ENCODE measurements at places on chromosomes 13 and 19. TPM values are rescaled to one million over a fixed set of nuclear protein-coding genes. Genes with fewer than 3 reads are reported as not detected.

Gene FPR1
- 2.2 TPM for total RNA-seq

Gene ZNF98
- 1.8 TPM for total RNA-seq

Gene FGF9
- total RNA-seq: 9.9 TPM

Gene AMER2
- not detected for total RNA-seq

Gene KIR3DL2
- not detected for total RNA-seq

Gene ANGPTL4
- 2.1 TPM for total RNA-seq

Gene ZNF471
- total RNA-seq: 6.1 TPM

Gene ATP1A3
- total RNA-seq: 403 TPM

GRCh38 chr13:96072392-96072791 is 17.5 kb upstream of the HS6ST3 start:
- no peaks in the 10 kb centered on the region for H3K36me3 ChIP-seq
- no peak overlapping the region for H3K27ac ChIP-seq
- peaks cover 37% of the 10 kb centered on the region for H3K27me3 ChIP-seq

DNA sequence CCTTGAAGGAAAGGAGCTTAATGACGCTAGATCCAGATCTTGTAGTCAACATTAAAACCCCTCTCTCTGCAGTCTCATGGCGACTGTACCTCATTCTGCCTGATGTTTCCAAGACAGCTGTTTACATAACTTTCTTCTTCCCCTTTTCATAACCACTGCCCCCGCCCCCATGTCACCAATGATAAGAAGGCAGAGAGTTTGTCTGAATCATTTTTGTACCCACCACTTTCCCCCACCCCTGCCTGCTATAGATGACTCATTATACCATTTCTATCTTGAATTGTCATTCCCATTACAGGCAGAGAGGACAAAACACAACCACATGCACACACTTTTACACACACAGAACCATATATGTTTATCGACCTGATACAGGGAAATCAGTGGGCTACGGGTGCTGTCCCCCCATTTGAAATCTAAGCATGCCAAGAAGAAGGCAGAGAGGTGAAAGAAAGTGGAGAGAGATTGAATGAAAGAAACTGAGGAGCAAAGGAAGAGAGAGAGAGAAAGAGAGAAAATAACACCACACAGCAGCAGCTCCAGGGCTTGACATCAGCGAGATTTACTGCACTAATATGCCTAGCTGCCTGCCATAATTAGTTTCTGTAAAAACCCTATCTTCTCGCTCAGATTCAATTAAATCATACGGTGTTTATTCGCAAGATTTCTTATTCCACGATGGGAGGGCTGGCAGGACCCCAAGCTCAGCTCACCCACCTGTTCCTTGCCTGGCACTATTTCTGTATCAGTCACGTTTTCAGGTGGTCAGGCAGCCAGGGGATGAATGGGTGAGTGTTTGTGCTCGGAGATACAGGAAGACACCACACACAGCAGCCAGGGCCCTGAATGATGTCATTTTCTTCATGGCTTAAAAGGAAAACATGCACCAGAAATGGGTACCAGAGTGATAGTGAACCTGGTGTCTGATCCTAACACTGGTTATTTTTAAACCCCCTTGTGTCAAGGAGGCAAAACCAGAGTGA is 114.3 kb upstream of the SERP2 start:
- H3K27me3 ChIP-seq: no peaks in the 10 kb centered on the region
- no peaks in the 10 kb centered on the region for H3K36me3 ChIP-seq
- peaks cover 9% of the 10 kb centered on the region for H3K4me1 ChIP-seq
- DNase-seq: no peak

GRCh38 chr13:59422646-59423045 is 741.1 kb downstream of the DIAPH3 start:
- H3K4me1 ChIP-seq: peaks cover 3% of the 10 kb centered on the region
- H3K4me3 ChIP-seq: no peak overlapping the region
- no peaks in the 10 kb centered on the region for H3K27me3 ChIP-seq
- no peaks in the 10 kb centered on the region for H3K36me3 ChIP-seq

DNA sequence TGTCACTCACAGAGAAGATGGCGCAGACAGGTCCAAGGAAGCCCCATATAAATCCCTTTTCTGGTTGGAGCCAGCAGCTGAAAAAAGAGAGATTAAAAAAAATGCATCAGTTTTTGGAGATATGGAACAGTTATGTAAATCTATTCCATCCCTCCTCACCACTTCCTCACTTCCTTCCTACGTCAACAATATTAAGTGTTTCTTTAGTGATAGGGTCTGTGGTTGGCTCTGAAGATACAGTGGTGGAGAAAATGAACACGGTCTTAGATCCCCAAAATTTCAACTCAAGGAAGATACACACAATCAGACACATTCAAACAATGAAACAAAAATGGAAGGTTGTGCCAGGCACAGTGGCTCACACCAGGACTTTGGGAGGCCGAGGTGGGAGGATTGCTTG is 31.5 kb downstream of the ADGRE2 start:
- H3K27me3 ChIP-seq: no peaks in the 10 kb centered on the region
- H3K36me3 ChIP-seq: no peaks in the 10 kb centered on the region
- H3K4me1 ChIP-seq: no peaks in the 10 kb centered on the region

GRCh38 chr19:47179653-47180310 is 49.1 kb downstream of the SAE1 start:
- H3K27me3 ChIP-seq: no peaks in the 10 kb centered on the region
- H3K36me3 ChIP-seq: no peaks in the 10 kb centered on the region
- DNase-seq: no peak
- H3K4me1 ChIP-seq: peaks cover 30% of the 10 kb centered on the region
- no peak overlapping the region for H3K4me3 ChIP-seq
- H3K27ac ChIP-seq: no peak overlapping the region

DNA sequence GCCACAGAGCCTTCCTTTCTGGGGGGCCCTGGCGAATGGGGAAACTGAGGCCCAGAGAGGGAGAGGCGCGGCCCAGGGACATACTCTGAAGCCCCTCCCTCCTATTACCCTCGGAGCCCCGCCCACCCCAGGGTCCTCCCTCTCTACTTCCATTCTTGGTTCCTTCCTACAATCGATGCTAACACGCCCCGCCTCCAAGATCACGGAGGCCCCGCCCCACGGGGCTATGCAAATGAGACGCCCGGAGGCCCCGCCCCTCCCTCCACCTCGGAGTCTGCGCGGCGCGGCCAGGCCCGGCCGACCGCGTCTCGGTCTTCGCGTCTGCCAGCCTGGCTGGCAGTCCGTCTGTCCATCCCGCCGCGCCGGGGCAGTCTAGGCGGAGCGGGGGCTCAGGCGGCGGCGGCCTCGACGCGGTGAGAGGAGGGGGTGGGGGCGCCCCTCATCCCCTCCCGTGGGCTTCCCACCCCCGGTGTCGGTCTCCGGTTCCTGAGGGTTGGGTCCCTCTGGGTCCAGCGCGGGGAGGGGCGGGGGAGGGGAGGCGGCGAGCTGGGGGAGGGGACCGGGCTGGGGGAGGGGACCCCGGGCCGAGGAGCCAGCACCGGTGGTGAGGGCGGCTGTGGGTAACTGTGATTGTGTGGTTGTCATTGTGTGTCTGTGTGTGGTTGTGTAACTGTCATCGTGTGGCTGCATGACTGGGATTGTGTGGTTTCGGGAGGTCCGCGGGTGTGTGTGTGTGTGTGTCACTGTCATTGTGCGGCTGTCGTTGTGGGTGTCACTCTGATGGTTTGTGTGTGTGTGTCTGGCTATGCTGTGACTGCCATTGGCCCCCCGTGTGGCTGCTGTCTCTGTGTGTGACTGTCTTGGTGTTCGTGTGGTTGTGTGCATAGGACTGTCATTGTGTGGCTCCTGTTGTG is at the start of gene PLPPR2:
Gene PLPPR2, plus strand, starts transcription at position 273 of the 914 bp plus-strand sequence. CDS start 2,242 bp downstream, outside the sequence.
- no peak within 1 kb of the TSS for H3K27ac ChIP-seq
- no peaks in the 10 kb centered on the region for H3K27me3 ChIP-seq
- H3K4me3 ChIP-seq: peak within 1 kb of the TSS; percentile 51
- H3K4me1 ChIP-seq: peaks cover 6% of the 10 kb centered on the region
- H3K36me3 ChIP-seq: no peaks in the 10 kb centered on the region

- H3K27ac ChIP-seq: no peak overlapping the region
- no peaks in the 10 kb centered on the region for H3K36me3 ChIP-seq
- H3K4me1 ChIP-seq: peaks cover 3% of the 10 kb centered on the region
- no peak for DNase-seq
- no peaks in the 10 kb centered on the region for H3K27me3 ChIP-seq
Observed at GRCh38 chr13:112941349-112941748, 27.7 kb upstream of the MCF2L start.

DNA sequence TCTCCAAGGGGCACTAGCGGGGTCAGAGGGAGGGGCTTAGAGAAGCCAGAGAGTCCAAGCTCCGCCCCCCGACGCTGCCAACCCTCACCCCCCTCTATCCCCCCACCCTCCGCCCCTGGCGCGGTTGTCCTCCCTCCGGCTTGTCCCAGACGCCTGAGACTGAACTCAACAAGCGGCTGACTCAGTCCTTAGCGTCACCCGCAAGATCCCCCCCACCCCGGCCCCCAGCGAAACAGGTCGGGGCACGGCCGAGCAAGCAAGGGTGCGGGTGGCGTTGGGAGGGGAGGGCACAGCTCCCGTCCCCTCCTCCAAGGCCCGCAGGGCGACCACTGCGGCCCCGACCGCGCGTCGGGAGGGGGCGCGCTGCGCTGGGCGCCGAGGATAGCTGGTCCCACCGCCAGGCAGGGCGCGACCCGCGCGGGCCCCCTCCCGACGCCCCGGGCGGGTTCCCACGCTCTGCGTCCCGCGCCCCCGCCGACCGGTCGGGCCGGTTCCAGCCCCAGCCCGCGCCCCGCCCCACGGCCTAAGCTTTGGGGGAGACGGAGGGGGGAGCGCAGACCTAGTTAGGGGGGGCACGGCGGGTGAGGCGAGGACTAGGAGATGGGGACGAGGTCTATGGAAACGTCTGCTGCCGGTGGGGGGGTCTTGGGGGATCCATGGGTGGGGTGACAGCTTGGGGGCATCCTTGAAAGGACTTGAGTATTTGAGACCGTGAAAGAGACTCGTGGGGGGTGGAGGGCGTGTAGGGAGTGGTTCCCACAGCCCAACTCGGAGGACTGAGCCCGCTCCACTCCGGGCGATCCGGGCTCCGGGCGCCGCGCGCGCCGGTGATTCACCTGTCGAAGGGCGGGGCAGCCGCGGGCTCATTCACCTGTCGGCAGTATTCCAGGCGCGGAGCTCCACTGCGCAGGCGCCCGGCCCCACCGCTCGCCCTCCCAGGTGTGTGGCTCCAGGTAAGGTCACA is 5.1 kb downstream of the NOTCH3 start:
- peak overlapping the region; percentile 57 for H3K4me3 ChIP-seq
- peaks cover 66% of the 10 kb centered on the region for H3K27me3 ChIP-seq
- peaks cover 27% of the 10 kb centered on the region for H3K36me3 ChIP-seq
- peak overlapping the region; percentile 47 for H3K27ac ChIP-seq

DNA sequence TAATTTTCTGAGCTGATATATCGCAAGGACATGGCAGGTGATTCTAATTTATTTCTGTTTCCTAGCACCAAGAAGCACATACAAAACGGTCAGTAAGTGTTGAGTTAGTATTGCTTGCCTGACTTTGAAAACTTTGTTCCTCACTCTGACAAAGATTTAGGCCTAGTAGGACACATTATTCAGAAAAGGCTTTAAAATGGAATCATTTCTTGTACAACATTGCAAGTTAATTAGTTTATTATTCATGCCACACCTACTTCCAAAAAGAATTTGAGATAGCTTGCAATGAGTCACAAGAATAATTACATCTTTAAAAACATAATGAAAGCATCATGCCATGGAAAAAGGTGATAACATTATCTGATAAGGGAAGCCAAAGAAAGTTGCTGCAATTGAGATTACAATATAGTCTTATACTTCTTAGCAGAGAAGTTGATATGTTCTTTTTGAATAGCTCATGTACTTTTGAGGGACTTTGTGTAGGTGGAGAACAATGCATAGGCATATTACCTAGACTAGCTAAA is 474.2 kb downstream of the KLF5 start:
- no peaks in the 10 kb centered on the region for H3K27me3 ChIP-seq
- H3K36me3 ChIP-seq: no peaks in the 10 kb centered on the region
- DNase-seq: no peak

DNA sequence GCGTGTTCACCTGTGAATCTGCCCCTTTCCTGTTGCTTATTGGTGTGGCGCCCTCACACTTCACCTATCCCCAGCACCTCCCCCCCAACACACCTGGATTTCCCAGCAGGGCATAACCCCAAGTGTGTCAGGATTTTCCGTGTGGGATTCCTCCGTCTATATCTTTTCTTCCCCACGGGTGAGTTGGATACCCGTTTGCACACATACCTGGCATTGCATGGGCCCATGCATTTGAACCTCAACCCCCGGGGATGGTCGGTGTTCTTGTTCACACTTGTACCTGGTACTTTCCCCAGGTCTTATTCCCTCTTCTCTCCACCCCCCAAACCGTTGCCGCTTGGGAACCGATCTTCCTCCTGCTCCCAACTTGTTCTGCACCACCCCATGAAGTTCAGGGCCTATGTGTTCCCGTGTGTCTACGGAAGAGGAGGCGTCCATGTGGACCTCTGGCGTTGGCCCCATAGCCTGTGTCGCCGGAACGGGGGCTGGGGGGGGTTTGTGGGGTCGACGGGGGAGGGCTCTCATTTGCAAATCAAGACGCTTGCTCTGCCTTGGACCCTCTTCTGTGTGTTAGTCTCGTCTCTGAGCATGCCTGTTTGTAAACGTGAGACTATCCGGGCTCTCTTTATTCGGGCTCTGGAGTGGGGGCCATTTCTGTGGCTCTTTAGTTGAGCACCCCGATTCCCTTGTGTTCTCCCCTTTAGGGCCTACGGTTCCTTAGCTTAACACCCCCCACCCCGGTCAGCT is 1.7 kb downstream of the PRR12 start:
- H3K4me1 ChIP-seq: peaks cover 6% of the 10 kb centered on the region
- peak overlapping the region; percentile 85 for H3K27ac ChIP-seq

GRCh38 chr19:52991484-52991883 is 22.2 kb upstream of the ERVV-1 start:
- H3K27me3 ChIP-seq: no peaks in the 10 kb centered on the region
- no peak for DNase-seq
- no peak overlapping the region for H3K4me3 ChIP-seq
- peaks cover 20% of the 10 kb centered on the region for H3K4me1 ChIP-seq

GRCh38 chr13:40662866-40663265 is 3.6 kb downstream of the FOXO1 start:
- no peak for DNase-seq
- H3K4me3 ChIP-seq: peak overlapping the region; percentile 8
- H3K27ac ChIP-seq: peak overlapping the region; percentile 97
- no peaks in the 10 kb centered on the region for H3K36me3 ChIP-seq
- H3K4me1 ChIP-seq: peaks cover 65% of the 10 kb centered on the region
- H3K27me3 ChIP-seq: no peaks in the 10 kb centered on the region

GRCh38 chr13:42048684-42049453 is 421 bp downstream of the DGKH start:
- H3K27ac ChIP-seq: peak overlapping the region; percentile 89
- H3K36me3 ChIP-seq: no peaks in the 10 kb centered on the region
- peak overlapping the region; percentile 91 for H3K4me3 ChIP-seq
- DNase-seq: peak; percentile 87
- H3K27me3 ChIP-seq: no peaks in the 10 kb centered on the region
- peaks cover 23% of the 10 kb centered on the region for H3K4me1 ChIP-seq
